GOT3 (cell line): ENCODE measurements at places on chromosomes 12 and 14.
A peak's percentile ranks its signal among the peaks of the same experiment; 100 is the strongest.

DNA sequence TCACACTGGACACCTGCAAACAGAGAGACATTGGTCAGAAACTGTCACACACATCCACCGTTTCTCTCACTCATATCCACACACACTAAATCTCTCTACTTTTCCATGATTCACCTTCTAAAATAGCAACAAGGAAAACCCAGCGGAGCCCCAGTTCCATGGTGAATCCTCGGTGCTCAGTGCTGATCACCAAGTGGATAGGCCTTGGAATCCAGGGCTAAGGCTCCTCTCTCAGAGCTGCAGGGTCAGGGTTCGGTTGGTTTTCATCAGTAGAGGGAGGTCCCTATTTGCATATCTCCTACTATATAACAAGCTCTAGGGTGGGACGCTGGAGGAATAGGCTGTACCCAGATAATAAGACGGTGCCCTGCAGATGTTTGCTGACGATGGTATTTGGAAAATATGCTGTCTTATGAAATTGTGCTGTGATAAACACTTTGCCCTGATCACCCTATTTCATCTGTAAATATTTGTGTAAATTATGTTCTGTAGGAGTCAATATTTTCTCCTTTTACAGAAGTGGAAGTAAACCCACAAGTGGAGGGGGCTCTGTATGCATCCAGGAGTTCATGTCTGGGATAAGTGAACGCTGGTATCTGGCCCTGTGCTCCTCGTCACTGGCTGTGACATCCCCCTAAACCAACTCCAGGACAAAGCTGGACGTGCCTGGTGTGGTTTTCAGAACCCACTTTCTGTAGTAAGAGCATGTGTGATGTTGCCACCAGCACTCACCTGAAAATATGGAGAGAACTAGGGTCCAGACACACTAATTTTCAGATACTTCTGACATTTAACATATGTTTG, 709.2 kb downstream of the TMEM121 start:
- DNase-seq, result no peak

DNA sequence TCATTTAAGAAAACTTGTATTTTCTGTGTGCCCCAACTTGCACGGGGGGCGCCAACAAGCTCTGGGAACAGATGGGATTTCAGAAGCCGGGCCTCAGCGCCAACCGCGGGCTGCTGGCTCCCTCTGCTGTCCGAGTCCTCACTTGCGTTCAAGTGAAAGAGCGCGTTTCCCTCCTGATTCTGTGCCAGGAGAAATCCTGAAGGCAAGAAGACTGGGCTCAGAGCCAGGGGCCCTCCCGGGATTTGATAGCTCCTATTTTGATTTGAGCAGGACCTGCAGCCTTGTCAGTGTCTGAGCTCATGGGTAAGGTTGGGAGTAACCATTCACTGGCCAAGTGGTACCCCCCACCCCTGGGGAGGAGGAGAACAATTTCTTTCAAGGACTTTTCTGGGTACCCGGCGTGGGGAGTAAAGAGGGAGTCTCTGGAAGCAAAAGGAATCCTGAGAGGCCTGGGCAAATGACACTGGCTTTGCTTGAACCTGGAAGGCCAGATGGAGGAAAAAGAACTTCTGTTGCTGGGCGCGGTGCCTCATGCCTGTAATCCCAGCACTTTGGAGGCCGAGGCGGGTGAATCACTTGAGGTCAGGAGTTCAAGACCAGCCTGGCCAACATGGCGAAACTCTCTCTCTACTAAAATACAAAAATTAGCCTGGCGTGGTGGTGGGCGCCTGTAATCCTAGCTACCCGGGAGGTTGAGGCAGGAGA, 179.0 kb upstream of the RGS6 start:
- peak; percentile 30 for DNase-seq

DNA sequence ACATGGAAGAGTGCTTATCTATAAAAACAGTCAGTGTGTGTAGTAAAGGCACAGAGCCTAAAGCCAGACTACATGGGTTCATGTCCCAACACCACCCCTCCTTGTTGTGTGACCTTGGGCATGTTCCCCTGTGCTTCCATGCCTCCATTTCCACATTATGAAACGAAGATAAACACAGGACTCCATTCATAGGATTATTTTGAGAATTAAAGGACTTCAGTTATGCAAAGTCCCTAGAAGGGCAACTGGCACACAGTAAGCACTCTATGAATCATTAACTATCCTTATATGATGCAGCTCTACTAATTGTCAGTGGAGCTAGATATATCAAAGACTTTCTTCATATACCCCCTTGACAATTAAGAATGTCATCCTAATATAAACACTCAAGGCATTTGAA, 17.8 kb downstream of the IFNG-AS1 start:
- no peak for DNase-seq

DNA sequence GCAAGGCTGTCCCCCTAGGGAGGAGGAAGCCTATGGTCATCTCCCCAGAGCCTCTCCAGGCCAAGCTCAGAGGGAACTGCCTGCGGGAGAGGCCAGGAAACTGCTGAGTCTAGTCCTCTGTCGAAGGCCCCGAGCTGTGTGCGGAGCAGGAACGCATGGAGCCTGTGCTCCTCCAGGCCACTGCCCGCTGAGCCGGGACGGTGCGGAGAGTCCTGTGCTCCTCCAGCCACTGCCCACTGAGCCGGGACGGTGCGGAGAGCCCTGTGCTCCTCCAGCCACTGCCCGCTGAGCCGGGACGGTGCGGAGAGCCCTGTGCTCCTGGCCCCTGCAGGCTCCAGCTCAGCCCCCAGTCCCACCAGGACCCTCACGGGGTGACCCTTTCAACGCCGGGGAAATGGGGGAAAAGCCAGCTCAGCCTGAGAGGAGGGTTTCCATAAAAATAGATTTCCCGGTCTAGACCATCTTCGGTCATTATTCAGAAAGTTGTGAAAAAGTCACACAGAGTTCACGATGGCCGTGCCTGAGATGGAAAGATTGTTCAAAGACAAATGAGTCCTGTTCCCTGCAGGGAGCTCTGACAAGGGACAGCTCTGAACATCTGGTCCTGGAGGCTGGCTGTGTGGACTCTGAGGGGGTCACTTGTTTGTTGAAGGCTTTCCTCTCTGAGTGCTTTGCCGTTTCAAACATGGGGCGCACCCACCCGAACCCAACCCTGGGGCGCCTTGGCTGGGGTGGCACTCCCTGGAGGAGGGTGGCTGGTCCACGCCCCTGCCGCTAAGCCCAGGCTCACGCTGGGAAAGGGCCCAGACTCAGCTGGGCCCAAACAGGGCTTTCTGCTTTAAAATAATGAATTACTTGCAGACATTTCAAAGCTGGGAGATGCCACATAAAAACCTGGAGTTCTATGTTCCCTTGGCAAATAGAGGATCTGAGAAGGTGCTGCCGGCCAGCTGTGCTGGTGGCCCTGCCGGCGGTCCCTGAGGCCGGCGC, 85.5 kb downstream of the ADGRD1 start:
- no peak for DNase-seq

DNA sequence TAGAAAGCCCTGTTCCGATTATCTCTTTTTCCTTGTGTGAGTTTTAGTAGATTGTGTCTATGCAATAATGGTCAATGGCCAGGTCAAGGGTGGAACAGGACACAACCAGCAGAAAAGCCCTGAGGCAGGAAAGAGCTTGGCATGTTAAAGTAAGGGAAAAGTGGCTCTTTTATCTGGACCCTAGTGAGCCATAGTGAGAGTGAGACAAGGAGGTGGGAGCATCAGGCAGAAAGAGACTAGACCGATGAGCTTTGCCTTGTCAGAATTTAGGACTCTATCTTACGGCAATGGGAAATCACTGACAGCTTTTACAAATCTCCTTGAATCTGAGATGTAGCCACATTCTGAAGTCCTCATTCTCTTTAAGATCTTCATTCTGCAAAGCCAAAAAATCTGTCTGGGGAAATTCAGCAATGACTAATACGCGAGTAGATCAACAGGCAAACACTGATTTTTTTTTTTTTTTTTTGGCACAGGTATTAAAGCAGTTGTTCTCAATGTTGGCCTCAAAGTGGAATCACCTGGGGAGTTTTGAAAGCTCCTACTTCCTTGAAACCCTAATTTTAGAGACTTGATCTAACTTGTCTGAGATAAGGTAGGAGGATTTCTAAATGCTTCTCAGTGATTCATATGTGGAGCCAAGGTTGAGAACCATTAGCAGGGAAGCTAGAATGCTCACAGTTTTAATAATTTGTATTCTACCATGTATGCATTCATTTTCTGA, 33.9 kb downstream of the TMEM19 start:
- no peak for DNase-seq
